ENCODE measurements at places on chromosomes 12 and 14.

DNA sequence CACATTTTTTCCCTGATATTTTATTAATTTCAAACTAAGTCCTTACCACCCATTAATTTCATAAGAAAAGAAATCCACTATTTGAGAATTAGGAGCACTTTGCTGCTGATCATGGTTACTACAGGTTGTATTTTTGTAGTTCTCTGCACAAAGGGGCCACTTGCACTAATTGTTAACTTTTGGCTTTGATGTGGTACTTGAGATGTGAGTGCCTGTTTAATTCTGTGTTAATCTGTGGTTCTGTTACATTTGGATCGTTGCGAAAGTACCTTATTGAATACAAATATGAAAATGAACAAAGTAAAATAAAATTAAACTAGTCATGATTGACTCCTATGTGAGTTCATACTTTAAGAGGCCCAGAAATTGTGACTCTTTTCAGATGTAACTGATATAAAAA lies 374.9 kb upstream of the RGS6 start:
- no peak for DNase-seq

DNA sequence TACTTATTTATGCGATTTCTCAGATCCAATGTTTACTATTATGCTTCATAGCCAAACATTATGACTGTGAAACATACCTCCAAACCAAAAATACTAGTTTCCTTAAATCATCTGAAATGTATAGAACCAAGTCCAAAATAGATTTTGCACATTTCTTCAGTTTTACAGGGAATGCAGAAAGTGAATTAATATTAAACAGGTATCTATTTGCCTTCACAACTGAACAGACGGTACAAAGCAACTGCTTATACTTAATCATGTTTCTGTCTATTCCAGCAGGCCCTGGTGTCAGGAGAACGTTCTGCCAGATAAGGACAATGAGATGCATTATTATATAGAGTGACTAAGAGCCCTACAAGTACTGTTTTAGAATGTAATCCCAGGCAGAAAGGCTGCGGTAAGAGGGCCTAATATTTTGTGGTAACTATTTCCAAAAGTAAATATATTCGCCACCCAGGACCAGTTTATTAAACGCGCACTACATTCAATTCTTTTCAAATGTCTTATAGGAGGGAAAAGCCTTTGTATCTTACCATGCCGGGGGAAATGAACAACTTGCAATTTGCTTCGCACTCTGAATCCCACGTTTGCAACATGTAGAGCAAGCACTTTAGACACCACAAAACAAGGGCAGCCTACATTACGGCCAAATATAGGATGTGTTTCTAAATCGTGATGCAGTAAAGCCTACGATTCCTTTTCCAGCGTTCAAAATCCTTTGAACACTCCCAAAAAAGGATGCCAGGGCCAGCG lies 1.5 kb downstream of the CORO1C start:
- DNase-seq = peak; percentile 79

DNA sequence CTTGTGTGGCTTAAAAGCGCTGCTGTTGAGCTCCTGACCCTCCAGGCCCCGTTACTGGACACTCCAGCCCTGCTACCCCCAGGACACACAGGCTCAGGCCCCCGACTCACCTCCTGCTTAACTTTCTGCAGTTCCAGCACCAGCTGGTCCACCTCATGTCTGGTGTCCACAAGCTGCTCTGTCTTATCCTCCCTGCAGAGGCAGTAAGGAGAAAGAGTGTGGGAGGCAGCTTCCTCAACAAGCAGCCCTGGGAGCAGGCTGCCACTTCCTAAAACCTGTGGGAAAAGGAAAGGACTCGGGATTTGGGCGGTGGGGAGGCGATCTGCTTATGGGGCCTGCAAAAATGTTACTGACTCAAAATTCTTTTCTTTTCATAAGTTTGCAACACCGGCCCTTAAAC lies 79.2 kb downstream of the CCDC88C start:
- no peak for DNase-seq

GRCh38 chr14:45070215-45070614 lies 13.7 kb upstream of the PRPF39 start:
- no peak for DNase-seq

- no peak for DNase-seq
Measured at GRCh38 chr12:65511134-65511834, 232.8 kb downstream of the MSRB3 start.

GRCh38 chr14:65169351-65169750 lies 67.0 kb upstream of the MAX start:
- DNase-seq = no peak

DNA sequence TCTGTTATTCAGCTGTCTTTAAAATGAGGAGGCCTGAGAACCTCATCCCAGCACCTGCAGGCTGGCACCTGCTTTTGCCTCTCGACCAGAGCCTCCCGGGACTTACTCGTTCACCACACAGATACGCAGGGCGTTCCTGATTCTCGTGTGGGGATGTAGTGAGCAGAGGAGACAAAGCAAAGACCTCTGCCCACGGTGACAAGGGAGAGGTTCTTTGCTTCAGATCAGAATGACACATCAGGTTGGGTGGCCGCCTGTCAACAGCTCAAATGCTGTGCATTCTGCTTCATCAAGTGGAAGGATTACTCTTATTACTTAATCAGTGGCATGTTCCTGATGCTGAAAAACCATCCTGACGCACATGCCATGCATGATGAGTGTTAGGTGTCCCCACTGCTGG lies 24.4 kb downstream of the DEGS2 start:
- DNase-seq = no peak

DNA sequence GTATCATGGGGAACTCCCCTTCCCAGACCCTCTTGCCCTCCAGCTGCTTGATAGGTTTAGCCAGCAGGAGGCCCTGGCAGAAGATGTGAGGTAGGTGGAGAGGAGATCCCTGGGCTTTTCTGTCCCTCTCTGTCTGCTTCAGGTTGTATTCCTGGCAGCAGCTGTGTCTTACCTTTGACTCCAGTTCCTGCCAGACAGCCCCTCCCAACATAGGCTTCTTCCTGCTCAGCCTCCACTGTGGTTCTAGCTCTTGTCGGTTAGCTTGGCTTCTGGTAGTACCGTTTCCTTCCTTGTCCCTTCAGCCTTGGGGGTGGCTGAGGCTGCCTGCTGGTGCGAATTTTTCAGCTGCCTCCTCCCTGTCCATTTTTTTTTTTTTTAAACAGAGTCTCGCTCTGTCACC lies 215.7 kb upstream of the CRY1 start:
- no peak for DNase-seq

DNA sequence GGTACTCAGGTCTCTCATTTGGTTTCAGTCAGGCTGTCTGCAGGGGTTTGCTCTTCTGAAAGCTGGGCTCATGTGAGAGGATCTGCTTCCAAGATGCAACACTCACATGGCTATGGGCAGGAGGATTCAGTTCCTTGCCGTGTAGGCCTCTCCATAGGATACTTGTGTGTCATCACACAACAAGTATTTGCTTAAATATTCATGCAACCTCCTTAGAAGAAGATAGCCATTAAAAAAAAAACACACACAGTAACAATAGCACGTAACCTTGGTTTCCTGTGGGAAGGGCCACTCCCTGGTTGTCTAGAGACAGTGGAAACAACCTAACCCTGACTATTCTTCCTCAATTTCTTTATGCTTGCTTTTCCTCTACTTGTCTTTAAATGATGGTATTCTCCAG lies 31.8 kb upstream of the CLEC4E start:
- DNase-seq = no peak

DNA sequence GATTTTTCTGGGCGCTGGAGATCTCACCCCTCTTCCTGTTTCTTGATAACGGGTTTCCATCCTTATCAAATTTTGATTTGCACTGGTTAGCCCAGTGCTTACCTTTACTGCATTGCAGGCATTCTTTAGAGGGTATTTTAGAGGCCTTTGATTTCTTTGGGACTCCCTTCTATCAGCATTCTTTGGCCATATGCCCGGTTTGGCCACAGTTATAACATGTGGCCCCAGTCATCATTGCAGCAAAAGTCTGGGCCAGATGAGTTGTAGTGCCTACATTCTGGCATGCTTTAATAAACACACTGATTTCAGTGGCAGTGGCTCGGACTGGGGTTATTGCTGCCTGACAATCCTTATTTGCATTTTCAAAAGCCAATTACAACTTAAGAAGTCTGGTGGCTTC lies 82.3 kb downstream of the KCNMB4 start:
- no peak for DNase-seq

DNA sequence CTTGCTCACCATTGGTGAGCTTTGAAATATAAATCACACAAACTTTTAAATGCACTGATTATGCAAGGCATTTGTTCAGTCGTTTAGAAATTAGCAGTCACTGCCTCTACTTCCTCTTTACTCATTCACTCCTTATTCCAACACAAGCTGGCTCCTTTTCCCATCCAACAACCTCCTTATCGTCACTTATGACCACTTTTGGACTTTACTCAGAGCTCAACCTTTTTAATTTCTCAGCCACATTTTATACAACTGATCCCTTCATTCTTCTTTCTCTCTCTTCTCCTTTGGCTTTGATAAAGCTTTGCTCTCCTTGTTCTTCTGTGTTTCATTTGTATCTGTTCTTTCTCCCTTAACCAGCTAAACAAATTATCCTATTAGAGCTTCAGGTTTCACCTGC lies 126.4 kb upstream of the PLEKHA5 start:
- peak; percentile 27 for DNase-seq

- DNase-seq = no peak
Measured at GRCh38 chr12:1162081-1162760, 171.2 kb downstream of the ERC1 start.

DNA sequence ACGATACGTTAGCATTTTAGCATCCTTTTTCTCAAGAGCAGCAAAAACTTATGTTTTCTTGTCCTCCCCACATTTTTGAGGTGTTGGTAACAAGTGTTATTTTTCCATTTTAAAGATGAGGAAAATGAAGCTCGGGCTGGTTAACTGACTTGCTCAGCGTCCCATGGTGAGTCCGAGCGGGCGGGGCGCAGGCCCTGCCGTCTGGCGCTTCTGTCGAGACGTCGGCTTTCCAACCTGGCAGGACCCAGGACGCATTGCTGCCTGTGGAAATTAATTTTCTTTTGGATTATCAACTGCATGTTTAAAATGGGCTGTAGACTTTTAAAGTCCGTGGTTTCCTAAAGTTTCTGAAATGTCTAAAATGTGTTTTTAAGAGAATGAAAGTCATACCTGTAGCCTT lies 30.4 kb downstream of the XRCC3 start:
- no peak for DNase-seq

- DNase-seq = no peak
Measured at GRCh38 chr12:80625051-80625450, 82.4 kb upstream of the MYF6 start.

- peak; percentile 89 for DNase-seq
Measured at GRCh38 chr12:94263011-94263811, 114.8 kb downstream of the PLXNC1 start.

DNA sequence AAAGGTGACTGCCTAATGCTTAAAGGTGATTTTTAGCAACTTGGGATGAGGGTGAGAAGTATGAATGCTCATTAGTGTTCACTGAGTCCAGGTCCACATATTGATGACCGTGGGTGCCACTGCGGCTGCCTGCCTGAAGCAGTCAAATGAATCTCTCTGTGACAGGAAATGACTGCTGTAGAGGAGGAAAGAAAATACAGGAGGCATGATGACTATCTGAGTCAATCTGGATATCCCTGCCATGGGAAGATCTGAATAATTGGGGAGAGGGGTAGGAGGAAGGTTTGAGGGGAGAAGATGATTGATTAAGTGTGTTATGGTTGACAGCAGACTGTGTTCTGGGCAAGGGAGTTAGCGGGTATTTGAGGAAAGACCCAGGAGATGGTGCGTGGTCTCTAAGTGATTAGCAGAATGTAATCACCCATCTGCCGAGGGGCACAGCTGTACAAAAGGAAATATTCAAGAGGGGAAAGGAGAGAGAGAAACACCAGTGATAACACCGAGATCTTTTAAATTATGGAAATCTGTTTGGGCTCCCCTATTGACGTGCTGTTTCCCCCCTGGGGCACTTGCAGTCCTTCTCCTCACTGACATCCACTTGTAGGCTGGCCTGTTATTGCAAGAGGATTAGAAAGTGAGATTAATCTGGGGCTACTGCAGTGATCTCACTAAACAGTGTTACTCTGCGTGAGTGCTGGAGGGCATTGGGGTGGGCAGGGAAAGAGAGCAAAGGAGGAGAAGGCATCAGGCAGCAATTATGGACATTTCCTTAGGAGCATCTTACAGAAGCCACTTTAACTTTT lies 97.7 kb downstream of the AKAP6 start:
- no peak for DNase-seq

DNA sequence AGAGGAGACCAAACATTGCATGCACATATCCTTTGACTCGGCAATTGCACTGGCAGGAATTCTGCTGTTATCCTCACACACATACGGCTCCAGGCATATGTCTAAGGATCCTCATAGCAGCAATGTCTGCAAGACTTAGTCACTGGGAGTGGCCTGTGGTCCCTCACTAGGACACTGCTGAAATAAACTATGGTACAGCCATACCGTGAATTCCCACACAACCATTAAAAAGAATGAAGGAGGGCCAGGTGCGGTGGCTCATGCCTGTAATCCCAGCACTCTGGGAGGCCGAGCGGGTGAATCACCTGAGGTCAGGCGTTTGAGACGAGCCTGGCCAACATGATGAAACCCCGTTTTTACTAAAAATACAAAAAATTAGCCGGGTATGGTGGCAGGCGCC lies 105.1 kb downstream of the ZFP36L1 start:
- no peak for DNase-seq

DNA sequence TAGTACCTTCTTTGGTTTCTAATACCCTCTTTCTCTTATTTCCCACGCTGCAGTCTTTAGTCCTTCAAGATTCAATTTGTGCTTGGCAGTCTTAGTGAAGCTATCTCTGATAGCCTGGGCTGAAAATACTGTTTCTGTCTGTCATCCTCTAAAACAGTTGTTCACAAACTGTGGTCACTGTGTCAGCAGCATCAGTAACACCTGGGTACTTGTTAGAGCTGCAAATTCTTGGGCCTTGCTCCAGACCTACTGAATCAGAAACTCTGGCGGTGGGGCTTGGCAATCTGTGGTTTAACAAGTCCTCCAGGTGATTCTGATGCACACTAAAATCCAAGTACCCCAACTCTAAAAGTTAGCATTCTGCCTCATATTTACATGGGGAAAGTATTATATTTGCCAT lies 217.5 kb upstream of the SEL1L start:
- no peak for DNase-seq

DNA sequence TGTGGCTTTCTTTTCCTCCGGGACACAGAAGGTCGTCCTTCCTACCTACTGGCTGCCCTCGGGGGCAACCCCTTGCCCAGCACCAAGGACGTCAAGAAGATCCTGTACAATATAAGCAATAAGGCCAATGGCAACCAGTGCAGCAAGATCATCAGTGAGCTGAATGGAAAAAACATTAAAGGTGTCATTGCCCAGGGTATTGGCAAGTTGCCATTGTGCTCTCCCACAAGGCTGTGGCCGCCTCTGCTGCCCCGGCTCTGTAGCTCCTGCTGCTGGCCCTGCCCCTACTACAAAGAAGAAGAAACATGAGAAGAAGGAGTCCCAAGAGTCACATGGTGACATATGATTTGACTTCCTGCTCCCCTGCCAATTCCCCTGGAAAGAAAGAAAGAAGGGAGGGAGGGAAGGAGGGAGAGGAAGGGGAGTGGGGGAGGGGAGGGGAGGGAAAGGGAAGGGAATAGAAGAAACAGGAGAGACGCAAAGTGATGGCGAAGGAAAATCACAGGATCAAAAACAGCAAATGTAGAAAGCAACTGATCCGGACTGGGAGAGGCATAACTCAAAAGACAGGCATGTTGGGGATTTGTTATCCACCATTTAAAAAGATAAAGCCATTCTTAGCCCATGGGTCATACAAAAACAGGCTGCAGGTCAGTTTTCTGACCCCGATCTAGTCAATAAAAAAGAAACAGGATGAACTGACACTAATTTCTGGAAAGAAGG lies 61.3 kb upstream of the RESF1 start:
- DNase-seq = peak; percentile 88

- DNase-seq = peak; percentile 11
Measured at GRCh38 chr12:22124987-22125386, 79.0 kb downstream of the CMAS start.

- peak; percentile 57 for DNase-seq
Measured at GRCh38 chr12:47903151-47903611, 1.6 kb downstream of the VDR start.

Data from OCI-M1 (cell line).